ENCODE measurements at places on chromosomes 6 and 20.

DNA sequence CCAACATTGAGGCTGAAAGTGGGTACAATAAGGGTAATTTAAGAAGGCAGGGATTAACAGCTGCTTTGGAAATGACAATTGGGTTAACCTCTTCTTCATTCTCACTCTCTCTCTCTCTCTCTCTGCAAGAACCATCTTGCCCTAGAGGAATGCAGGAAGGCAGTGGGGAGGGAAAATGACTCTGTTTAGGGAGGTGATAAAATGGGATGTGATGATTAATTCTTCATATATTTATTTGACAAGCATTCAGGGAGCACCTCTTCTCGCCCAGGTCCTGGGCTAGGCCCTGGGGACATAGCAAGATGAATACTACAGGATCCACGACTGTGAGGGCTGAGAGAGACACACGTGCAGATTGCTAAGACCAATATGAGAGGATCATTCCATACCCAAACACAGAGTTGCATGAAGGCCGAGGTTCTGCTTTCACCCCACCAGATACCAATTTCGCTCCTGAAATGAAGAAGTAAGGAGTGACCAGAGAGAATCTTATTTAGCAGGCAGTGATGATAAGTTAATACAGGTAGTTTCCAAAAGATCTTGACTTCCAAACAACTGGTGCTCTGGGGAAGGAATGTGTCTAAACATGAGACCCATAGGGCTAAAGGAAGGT, 13.3 kb upstream of the PTPN1 start:
- DNase-seq: no peak

- DNase-seq: no peak
These were observed 4.8 kb downstream of the TCEA2 start for GRCh38 chr20:64067733-64068307.

GRCh38 chr6:152386131-152386530, 251.0 kb downstream of the SYNE1 start:
- DNase-seq: no peak

DNA sequence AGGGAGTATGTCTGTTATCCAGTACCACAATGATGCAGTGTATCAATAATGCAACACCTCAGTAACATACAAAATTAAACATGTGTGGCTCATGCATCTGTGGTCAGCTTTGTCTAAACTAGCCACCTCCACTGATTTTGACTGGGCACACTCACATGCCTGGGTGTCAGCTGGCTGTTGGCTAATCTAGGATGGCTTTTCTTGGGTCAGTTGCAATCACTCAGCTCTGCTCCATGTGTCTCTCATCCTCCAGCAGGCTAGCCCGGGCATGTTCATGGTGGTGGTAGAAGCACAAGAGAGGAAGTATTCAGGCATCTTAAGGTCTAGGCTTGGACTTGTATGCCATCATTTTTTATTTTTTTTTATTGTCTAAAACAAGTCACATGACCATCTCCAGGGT, 59.3 kb upstream of the JAG1 start:
- no peak for DNase-seq

DNA sequence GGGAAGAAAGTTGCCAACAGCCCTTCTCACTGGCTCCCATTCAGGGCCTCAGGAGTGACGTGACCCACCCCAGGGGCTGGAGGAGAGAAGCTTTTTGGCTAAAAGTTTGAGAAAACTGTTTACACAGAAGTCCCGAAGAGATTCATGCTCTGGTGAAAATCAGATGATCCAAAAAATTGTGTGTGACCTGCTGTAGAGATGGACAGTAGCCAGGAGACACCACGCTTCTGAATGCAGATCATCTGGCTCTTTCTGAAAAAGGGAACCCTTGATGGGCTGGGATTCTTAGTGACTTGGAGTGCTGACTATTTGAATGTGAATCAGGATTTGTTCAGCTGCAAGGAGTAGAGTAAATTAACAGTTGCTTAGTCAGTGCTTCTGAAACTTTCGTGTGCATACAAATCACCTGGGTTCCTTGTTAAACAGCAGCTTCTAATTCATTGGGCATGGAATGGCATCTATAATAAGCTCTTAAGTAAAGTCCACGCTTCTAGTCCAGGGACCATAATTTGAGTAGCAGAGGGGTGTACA, 265.1 kb downstream of the PREX1 start:
- no peak for DNase-seq

DNA sequence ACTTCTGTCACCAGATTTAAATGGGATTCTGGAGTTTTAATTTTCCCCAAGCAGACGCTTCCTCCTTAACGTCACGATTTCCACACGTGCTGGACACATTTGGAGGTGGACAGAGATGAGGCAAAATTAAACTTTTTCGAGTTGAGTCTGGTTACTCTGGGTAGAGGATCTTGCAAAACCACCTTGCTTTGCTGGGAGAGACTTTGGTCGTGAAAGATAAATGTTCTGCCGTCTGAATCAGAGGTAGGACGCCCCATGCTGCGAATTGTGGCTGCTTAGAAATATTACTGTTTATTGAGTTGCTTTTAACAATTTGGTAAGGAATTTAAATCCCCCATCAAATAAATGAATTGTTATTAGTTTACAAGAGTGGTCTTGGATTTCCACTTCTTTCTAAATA, 46.8 kb downstream of the CTCFL start:
- DNase-seq: no peak
